ENCODE measurements at places on chromosomes 13 and 19. TPM values are rescaled to one million over a fixed set of nuclear protein-coding genes. Genes with fewer than 3 reads are reported as not detected.
A peak's percentile ranks its signal among the peaks of the same experiment; 100 is the strongest.

DNA sequence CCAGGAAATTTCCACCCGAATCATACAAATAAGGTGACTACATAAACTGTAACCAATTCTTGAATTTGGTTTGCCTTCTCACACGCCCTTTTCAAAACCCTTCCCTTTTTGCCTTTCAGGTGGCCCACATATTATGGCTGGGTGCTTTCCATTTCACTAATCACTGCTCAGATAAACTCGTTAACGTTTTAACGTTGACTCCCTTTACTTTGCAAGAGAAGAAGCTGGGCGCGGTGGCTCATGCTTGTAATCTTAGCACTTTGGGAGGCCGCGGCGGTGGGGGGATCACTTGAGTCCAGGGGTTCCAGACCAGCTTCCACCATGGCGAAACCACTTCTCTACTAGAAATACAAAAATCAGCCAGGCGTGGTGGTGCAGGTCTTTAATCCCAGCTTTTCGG is 19.8 kb upstream of the ZNF91 start:
- DNase-seq = no peak

Gene ZNF420
- 14.1 TPM for total RNA-seq

DNA sequence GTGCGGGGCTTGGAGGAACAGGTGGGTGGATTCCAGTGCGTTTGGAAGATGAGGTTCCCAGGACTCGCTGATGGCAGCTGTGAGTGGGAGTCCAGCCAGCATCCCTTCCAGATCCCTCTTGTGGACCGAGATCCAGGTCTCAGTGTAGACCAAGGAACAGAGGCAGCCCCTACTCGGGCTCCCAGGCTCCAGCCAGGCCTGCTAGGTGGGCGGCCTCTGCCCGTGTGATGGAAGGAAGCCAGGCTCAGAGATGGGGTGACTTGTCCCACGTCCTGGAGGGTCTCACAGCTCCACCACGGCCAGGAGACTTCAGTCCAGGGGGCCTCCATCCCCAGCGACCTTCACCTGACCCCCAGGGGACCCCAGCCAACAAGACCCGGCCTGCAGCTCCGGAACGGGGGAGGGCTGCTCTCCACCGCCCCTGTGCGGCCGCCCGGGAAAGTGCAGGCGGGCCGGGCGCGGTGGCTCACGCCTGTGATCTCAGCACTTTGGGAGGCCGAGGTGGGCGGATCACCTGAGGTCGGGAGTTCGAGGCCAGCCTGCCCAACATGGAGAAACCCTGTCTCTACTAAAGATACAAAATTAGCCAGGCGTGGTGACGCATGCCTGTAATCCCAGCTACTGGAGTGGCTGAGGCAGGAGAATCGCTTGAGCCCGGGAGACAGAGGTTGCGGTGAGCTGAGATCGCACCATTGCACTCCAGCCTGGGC is 729 bp upstream of the MADCAM1 start:
- peak; percentile 36 for DNase-seq

DNA sequence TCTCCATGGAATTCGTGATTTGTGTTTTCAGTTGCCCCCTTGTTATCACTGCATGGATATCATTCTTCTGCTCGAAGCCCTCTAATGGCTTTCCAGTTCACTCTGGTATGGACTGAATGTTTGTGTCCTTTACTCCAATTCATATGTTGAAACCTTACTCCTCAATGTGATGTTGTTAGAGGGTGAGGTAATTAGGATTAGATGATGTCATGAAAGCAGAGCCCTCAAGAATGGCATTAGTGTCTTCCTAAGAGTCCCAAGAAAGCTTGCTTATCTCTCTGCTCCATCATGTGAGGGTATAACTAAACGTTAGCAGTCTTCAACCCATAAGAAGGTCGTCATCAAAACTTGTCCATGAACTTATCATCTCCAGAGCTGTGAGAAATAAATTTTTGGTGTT is 1626.3 kb upstream of the MIR17HG start:
- DNase-seq = no peak

DNA sequence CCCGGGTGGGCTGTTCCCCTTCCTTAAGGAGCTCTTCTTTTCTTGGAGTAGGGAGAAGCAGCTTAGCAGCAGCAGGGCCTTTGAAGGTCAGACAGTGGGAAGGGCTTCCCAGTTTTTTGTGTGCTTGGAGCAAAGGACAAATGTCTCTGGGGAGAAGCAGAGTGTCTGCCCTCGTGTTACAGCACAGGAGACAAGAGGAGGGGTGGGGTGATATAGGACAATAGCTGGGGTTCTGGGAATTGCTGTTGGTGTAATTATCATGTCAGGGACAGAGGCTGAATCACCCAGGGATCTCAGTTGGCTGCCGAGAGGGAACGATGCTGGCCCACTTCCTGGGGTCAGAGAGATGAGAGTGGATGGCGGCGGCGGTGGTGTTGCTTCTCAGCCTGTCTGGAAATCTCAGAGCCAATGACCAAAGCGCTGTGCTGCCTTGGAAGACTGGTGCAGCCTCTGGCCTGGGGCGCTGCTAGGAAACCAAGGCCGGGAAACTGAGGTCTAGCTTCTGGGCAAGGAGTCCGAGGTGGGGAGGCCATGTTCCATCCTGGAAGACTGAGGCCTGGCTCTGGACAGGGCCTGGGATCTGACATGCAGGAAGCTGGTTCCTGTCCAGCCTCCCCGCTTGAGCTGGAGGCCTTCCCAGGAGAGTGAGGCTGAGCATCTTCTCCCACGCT is 1.2 kb downstream of the INAFM1 start:
- peak; percentile 42 for DNase-seq

GRCh38 chr13:90352763-90353162 is 994.7 kb upstream of the MIR17HG start:
- DNase-seq = no peak

DNA sequence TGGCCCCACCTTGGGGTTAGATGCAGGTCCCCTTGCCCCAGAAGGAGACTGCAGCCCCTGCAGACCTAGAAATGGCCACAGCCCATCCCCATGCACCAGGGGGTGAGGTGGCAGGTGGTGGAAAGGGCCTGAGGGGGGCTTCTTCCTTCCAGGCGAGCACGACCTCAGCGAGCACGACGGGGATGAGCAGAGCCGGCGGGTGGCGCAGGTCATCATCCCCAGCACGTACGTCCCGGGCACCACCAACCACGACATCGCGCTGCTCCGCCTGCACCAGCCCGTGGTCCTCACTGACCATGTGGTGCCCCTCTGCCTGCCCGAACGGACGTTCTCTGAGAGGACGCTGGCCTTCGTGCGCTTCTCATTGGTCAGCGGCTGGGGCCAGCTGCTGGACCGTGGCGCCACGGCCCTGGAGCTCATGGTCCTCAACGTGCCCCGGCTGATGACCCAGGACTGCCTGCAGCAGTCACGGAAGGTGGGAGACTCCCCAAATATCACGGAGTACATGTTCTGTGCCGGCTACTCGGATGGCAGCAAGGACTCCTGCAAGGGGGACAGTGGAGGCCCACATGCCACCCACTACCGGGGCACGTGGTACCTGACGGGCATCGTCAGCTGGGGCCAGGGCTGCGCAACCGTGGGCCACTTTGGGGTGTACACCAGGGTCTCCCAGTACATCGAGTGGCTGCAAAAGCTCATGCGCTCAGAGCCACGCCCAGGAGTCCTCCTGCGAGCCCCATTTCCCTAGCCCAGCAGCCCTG is 4.2 kb upstream of the F10 start:
- DNase-seq = no peak

Gene SYNE4
- under 0.01 TPM for total RNA-seq

- no peak for DNase-seq
Measured at GRCh38 chr19:13890136-13890535, 13.2 kb downstream of the NANOS3 start.

DNA sequence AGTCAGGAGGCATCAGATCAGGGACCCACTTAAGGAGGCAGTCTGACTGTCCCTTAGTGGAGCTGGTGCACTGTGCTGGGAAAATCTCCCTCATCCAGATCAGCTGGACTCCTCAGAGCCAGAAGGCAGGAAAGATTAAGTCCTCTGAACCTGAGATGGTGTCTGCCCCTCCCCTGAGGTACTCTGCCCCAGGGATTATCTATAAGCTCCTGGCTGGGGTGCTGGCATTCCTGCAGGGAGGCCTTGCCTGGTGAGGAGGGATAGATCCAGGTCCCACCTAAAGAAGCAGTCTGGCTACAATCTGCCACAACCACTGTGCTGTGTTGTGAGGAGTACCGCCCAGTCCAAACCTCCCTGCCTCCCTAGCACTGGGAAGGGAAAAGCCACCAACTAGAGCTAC is 81.2 kb downstream of the NHLRC3 start:
- no peak for DNase-seq

DNA sequence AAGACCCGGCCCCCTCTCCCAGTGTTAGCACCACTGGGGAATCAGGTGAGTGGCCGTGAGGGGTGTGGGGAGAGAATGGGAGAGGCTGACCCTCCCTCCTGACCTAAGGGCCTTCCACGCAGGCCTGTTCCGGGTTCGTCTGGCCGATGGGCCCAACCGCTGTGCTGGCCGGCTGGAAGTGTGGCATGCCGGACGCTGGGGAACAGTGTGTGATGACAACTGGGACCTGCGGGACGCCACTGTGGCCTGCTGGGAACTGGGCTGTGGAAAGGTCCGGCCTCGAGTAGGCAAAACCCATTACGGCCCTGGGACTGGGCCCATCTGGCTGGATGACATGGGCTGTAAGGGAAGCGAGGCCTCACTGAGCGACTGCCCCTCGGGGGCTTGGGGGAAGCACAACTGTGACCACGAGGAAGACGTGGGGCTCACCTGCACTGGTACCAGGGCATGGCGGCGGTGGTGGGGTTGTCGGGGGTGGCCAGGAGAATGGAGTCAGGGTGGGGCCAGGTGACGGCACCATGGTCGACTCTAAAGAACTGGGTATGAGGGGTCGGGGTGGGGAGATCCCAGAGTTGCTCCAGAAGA is 12.2 kb downstream of the SSC5D start:
- DNase-seq = no peak

- DNase-seq = no peak
Measured at GRCh38 chr13:99978799-99979452, 2.7 kb upstream of the ZIC2 start.

Gene COQ8B
- total RNA-seq = 43.4 TPM

DNA sequence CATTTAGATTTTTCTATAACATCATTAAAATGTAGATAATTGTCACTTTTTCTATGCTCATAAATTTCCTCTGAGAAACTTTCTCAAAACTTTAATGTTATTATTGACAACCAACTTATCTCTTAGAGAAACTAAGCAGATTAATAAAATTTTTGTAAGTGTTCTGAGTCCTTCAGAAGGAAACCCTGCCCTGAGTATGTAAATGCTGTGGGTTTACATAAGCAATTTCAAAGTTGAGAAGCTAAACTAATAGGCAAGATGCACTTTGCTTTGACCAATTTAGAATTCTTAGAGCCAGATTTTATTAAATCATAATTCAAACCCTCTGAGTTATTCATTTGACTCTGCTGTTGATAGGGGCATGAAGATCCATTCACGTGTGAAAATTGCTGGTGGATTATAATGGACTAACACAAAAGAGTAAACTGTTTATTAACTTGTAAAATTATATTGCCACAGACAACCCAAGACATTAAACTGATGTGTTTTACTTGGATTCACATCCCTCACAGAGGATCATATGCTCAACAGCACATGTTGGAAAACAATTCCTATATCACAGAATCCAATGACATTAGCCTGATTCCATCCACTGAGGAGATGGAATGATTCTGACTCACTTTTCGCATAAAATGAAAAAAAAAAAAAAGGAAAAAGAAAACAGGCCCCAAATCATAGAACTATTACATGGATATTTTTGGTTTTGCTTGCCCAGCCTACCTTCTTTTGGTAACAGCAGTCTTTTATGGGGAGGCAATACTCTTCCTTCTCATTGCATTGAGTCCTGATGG is 453.7 kb upstream of the HTR2A start:
- no peak for DNase-seq

Gene CEACAM3
- not detected for total RNA-seq

- no peak for DNase-seq
Measured at GRCh38 chr19:11154683-11155047, 917 bp downstream of the SPC24 start.

DNA sequence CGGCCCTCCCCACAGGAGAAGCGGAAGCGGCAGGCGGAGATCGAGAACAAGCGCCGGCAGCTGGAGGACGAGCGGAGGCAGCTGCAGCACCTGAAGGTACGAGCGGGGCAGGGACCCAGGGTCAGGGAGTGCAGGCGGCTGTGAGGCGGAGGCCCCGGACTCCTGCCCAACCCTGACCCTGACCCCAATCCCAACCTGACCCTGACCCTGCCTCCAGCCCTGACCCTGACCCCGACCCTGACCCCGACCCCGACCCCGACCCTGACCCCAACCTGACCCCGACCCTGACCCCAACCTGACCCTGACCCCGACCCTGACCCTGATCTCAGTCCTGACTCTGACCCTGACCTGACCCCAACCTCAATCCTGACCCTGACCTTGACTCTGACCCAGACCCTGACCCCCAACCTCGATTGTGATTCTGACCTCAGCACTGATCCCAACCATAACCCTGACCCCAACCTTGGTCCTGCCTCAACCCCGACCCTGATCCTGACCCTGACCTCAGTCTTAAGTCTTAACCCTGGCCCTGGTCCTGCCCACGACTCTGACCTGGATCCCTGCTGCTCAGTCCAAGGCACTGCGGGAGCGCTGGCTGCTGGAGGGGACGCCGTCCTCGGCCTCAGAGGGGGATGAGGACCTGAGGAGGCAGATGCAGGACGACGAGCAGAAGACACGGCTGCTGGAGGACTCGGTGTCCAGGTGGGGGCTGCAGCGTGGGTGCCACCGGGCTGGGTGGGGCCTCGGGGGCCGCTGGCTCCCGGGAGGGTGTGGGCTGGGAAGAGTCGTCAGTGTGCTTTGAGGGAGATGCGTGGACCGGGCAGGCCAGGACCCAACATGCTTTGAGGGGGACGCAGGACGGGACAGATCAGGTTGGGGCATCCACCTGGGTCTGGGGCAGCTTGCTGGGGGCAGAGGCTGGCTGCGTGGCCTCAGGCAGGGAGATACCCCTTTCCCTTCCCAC is 18.5 kb downstream of the PALM start:
- DNase-seq = no peak

Gene GSX1
- not detected for total RNA-seq

Gene DOCK6
- 10.5 TPM for total RNA-seq
